ENCODE measurements at places on chromosomes 5 and 9.

- no peak for DNase-seq
Measured at GRCh38 chr5:1222147-1222546, 3.0 kb upstream of the SLC6A18 start.

DNA sequence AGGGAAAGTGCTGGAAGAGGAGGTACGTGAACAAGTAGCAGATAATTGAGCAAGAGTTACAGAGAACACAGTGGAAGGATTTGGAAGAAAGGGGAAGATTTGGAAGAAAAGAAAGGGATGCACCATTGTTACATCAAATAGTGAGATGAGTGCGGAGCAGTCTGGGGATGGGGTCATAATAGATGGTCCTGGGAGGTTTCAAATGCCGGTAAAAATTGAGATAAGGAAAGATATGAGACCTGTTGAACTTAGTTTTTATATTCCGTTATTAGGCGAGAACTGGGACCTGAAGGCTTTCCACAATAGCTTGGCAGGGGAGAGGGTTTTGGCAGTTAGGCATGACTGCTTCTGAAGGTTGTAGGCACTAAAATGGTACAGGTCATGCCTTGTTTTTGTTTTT lies 20.9 kb downstream of the ATP6V0E1 start:
- DNase-seq, result no peak

- DNase-seq, result no peak
Measured at GRCh38 chr5:148382961-148383360, 797 bp upstream of the FBXO38 start.

GRCh38 chr9:34684816-34685215 lies 6.3 kb downstream of the CCL19 start:
- no peak for DNase-seq

GRCh38 chr9:109450346-109450745 lies 47.8 kb downstream of the PTPN3 start:
- DNase-seq, result no peak

- no peak for DNase-seq
Measured at GRCh38 chr5:84286662-84287061, 98.0 kb downstream of the EDIL3 start.

- DNase-seq, result no peak
Measured at GRCh38 chr9:16727452-16728136, 142.9 kb downstream of the BNC2 start.

DNA sequence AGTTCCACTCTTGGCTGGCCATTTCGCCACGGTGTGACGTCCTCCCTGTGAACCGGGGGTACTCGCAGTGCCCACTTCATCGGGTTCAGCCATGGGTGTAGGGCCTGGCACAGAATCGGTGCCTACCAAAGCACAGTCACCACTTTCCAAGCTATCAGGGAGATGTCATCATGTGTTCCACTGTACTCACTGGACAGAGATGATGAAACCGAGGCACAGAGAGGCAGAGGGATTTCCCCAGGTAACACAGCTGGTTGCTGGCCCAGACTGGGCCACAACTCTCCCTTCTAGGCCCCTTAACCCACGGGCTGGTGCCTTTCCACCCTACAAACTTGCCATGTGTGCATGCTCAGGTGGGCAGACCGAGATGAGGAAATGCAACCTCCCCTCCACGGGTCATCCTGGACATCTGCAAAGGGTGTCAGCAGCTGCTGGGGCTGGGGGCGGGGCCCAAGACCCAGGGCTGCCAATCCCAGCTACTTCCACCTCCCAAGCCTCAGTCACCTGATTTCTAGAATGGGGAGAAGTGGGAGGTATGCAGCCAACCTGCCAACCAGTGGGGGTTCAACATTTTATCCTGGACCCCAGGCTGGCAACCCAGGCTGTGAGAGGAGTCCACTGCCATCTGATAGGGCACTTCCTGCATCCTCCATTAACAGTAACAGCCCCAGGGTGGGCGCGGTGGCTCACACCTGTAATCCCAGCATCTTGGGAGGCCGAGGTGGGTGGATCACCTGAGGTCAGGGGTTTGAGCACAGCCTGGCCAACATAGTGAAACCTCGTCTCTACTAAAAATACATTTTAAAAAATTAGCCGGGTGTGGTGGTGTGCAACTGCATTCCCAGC lies 893 bp upstream of the SH2D3C start:
- no peak for DNase-seq

All from stimulated activated CD8-positive, alpha-beta memory T cell treated with anti-CD3 and anti-CD28 coated beads, Interleukin-15, amount 100 ng/mL, for 1 hour (primary cell).